ENCODE measurements at places on chromosomes 2 and 18.

GRCh38 chr2:239957681-239958472, 67.3 kb downstream of the NDUFA10 start:
- DNase-seq: no peak

GRCh38 chr2:209476367-209477208, 52.7 kb downstream of the MAP2 start:
- DNase-seq: no peak

DNA sequence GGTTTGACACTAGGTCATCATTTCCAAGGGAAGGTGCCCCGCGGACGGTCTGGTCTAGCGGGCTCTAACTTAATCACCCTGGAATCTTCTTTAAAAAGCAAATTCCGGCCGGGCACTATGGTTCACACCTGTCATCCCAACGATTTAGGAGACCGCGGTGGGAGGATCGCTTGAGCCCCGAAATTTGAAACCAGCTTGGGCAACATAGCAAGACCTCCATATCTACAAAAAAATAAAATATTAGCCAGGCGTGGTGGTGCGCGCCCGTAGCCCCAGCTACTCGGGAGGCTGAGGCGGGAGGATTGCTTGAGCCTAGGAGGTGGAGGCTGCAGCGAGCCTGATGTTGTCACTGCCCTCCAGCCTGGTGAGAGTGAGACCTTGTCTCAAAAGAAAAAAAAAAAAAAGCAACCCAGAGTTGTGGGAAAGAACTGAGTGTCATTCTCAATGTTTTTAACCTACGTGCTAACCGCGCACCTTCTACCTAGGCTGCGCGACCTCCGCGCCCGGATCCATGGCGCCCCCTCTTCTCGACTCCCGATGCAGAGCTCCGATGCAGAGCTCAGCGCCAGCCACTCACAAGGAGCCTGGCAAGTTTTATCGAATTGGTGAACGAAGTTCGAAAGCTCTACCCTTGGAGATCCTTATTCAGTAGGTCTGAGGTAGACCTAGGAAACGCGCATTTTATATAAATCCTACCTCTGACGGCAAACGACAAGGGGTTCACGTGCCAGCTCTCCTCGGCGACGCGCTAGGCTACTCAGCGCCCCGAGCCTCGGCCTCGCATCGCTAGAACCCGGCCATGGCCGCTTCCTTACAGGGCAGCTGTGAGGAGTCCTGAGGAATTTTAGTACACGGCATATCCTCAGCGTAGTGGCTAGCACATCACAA, 888 bp upstream of the TWSG1 start:
- no peak for DNase-seq

DNA sequence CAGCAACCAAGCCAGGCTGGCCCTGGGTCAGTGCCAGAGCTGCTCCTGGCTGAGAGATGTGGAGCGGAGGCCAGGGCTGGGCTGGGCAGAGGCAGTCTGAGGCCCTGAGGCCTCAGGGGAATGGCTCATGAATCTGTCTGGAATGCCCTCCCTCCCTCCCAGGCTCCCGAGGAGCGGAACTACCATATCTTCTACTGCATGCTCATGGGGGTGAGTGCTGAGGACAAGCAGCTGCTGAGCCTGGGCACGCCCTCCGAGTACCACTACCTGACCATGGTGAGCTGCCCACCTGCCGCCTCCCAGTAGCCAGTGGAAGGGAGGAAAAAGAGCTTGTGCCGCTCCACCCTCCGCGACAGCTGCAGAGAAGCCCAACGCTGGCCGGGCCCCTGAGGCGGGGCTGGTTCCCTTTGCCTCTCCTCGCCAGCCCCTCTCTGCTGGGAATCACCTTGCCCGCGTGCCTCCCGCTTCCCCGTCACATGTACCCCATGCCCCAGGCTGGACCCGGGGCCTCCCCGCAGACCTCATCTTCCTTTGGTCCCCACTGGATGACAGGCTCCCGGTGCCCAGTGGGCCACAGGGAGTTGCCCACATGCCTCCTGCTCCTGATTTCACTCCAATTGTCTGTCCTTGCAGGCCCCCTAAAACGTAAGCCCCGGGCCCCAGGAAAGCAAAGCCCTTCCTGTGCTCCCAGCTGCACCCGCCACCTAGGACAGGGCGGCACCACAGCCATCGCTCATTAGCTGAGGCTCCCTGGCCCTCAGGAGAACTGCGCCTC, 41.1 kb downstream of the MYO7B start:
- no peak for DNase-seq

DNA sequence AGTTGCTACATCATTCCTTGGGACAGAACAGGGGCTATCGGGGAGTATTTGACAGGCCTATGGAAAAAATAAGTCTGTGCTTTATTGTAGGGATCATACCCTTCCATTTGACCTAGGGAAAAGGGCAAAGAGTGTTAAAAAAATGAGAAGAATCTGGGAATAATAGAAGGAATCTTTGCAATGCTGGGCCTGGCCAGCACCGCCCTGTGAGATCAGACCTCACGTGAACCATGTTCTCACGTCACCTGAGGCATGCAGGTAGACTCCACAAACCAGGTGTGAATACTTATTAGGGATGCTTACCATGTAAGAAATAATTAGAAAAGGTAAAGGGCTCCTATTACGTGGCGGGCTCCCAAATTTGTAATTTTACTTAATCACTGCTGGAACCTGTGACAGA, 177.5 kb upstream of the GATA6 start:
- DNase-seq: no peak

DNA sequence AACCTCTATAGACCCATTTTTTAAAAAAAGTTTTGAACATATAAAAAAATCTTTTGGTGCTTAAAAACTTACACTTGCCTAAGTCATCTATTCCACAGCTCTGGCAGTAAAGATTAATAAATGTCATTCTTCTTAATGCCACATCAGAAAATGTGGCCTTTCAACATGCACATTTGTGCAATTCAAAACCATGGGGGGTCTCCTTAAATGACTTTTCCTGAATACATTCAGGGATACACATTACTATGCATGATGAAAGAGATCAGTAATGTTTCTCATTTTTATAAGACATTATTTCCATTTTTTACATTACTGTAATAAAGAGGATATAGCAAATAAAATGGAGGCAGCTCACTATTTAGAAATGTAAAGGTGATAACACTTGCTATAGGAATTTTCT, 142.3 kb downstream of the RBM43 start:
- DNase-seq: no peak

- no peak for DNase-seq
Observed at GRCh38 chr2:173761603-173762119, 203.5 kb downstream of the SP3 start.

DNA sequence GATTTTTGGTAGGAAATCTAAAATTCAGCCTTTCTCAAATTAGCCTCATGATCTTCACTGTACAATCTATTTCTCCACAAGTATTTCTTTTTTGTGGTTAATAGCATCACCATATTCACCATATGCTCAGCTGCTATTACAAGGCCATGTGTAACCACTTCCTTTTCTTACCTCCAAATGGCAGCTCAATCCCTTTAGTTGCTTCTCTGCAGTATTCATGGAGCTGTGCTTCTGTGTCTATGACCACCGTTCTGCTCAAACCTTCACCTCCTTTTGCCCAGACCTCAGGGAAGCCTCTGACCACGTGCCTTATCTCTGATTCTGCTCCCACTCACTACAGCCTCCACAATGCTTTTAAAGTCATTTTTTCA, 126.7 kb upstream of the TMEM200C start:
- DNase-seq: no peak

DNA sequence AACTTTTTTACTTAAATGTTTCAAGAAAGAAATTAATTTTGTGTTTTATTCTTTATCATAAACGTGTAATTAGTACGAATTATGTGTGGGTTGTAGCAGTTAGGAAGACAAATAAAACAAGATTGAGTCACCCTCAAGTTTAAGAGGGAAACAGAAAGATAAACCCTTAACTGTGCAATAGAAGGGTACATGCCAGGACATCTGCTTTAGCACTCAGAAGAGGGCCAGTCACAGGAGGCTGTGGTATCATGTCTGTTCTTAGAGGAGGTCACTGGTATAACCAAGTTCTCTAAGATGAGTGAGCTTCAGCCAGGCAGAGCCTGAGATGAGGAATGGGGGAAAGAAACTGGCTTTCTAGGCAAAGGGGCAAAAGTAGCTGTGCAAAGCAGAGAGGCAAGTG, 42.4 kb upstream of the GRHL1 start:
- DNase-seq: no peak

DNA sequence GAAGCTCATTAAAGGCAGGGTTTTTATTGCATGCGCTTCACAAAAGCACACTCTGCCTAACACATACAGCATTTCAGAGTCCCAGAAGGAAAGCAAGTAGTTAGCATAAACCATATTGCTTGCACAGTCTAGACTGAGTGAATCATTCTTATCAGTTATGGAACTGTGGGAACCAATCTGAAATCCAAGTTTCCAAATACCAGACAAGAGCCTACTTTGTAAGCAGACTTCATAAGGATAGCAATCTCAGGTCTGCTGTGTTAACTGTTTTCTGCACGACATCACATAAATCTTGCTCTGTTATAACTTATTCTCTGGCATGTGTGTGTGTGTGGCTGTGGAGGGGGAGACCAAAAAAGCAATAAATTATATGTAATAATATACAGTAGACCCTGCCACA, 608.1 kb upstream of the REG3G start:
- DNase-seq: no peak

DNA sequence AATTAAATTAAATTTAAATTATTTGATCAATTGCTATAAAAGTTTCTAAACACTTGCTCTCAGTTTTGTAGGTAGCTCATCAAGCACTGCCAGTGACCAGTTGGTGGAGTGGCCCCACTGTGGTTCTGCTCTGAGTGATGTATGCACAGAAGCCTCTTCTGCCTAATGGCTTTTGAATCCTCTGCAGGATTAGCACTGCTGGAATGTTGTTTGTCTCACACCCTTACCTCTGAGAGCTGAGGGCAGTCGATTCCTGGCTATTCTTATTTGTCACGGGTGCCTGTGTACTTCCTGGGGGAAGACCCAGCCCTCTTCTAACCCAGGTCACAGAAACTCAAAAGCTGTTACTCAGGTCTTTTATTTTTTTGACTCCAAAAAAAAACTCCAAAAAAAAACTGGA, 9.5 kb downstream of the CAPN14 start:
- no peak for DNase-seq

GRCh38 chr2:72755647-72756423, 70.0 kb downstream of the EXOC6B start:
- DNase-seq: no peak

DNA sequence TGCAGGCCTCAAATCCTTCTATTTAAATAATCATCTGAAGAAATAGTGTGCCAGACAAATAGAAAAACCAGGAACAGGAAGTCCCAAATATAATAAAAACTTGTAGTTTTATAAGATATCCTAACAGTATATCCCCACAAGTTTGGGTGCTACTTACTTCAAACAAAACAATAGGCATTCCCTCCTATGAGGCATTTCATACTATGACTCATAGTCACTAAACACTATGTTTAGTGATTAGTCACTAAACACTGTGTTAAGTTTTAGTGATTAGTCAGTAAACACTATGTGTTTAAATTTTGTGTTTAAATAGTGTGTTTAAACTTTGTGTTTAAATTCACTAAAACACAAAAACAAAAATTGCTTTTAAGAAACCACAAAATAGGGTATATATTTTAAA, 407.0 kb upstream of the CDH19 start:
- no peak for DNase-seq

GRCh38 chr2:194718881-194719280, 938.1 kb upstream of the SLC39A10 start:
- no peak for DNase-seq

DNA sequence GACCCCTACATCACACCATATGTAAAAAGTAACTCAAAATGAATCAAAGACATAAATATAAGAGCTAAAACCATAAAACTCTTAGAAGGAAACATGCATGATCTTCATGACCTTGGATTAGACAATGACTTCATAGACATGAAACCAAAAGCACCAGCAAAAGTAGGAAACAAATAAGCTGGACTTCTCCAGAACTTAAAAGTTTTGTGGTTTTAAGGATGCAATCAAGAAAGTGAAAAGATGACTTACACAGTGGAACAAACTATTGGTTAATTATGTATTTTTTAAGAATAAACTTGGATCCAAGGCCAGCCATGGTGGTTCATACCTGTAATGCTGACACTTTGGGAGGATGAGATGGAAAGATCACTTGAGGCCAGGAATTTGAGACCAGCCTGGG, 150.2 kb downstream of the GALNT1 start:
- DNase-seq: no peak

All from activated CD4-positive, alpha-beta T cell treated with anti-CD3 and anti-CD28 coated beads, Interleukin-2, amount 50 U/mL, for 1 hour (primary cell).